Heart right ventricle (tissue), 16 donors: ENCODE measurements at places on chromosomes 3 and 15.

- no peak for DNase-seq
These were observed 242.8 kb downstream of the BBX start for GRCh38 chr3:107765524-107765923.

DNA sequence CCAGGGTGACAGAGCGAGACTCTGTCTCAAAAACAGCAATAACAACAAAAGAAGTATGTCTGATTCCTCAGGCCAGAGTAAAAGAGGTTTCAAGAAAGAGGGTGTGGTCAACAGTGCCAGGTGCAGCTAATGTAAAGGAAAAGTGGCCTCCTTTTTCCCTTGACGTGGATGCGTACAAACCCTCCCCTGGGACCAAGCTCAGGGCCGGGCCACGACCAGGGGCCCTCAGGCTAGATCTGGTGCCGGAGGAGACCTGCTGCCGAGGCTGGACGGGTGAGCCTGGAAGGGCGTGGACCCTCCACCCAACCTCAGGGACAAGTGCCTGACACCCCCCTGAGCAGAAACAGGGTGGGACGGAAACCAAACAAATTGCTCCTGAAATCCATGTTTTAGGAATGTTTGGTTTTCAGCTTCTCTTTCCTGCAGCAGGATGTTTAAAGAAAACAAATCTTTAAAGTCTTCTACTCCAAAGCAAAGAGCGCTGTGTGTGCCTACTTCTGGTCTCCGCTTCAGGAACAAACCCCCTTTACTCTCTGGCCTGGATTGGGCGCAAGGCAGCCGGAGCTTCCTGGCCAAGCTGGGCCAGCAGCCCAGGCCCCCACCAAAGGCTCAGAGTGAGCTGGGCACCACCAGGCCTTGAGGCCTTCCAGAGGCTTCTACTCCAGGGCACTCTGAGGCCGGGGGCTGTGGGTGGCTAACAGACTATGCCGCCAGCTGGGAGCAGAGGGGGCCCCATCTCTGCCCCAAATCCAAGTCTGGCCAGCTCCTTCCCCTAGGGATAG, 21.4 kb downstream of the ZDHHC19 start:
- peak; percentile 7 for DNase-seq

DNA sequence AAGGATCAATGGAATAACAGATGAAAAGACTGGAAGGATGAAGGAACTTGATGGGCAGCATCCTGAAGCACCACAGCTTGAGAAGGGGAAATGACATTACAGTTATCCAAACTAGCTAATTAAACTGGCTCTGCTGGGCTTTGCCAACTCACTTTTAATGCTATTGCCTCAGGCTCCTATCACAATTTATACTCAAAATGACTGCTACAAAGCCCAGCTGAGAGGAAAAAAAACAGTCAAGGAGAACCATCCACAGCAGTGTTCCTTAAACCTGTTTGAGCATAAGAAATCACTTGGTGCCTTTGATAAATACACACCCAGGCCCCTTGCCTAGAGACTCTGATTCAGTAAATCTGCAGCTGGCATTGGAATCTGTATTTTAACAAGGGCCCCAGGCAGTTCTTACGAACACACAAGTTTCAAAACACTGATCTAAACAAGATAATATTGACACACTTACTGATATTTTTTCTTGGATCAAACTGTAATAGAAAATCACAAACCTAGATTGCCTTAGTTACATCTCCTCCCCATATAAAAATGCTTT, 85.8 kb downstream of the MB21D2 start:
- no peak for DNase-seq

DNA sequence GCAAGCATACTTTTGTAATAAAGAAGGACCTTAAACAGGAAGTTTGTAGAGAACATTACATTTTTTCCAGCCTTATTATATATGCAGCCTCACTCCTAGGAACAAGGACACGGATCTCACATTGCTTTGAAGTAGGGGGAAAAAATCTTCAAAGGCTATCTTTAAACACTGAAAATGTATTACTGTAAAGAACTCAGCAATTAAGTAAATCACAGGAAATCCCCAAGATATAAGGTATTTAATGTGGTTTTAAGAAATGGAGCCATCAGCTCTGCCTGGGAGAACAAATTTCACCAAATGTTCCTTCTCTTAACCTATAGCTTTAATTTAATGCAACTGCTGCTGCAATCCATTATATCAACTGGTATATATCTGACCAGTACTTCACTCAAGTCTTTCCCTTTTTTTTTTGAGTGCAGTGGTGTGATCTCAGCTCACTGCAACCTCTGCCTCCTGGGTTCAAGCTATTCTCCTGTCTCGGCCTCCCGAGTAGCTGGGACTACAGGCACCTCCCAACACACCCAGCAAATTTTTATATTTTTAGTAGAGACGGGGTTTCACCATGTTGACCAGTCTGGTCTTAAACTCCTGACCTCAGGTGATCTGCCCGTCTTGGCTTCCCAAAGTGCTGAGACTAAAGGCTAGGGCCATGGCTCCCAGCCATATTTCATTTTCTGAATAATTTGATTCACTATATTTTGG, 2.8 kb downstream of the BTLA start:
- DNase-seq, result no peak

- DNase-seq, result no peak
These were observed 32.9 kb upstream of the MBNL1 start for GRCh38 chr3:152235709-152236298.
